ENCODE measurements at places on chromosomes 12 and 14.

GRCh38 chr12:130988261-130988660 lies 34.6 kb downstream of the ADGRD1 start:
- no peak for DNase-seq

- peak; percentile 97 for DNase-seq
These were observed 105.1 kb downstream of the RERG start for GRCh38 chr12:15116086-15116485.

DNA sequence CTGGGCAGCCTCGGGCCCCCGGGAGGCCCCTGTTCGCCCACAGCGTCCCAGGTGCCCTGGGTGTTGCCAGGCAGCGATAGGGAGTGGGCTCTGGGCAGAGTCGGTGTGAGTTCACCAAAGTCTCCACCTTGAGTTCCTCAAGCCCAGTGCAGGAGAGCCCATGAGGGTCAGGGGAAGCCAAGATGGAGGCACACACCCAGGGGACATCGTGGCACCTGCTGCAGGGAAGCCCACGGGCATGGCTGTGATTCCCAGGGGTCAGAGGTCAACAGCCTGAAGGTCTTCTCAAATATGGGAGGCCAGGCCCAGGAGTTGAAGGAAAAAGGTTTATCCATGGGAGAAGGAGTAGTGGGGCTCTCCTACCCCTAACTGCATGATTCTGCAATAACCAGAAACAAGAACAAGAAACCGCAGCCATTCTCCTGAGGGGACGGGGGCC lies 148.8 kb downstream of the ADGRD1 start:
- no peak for DNase-seq

GRCh38 chr12:114166362-114166761 lies 200.2 kb upstream of the RBM19 start:
- peak; percentile 77 for DNase-seq

DNA sequence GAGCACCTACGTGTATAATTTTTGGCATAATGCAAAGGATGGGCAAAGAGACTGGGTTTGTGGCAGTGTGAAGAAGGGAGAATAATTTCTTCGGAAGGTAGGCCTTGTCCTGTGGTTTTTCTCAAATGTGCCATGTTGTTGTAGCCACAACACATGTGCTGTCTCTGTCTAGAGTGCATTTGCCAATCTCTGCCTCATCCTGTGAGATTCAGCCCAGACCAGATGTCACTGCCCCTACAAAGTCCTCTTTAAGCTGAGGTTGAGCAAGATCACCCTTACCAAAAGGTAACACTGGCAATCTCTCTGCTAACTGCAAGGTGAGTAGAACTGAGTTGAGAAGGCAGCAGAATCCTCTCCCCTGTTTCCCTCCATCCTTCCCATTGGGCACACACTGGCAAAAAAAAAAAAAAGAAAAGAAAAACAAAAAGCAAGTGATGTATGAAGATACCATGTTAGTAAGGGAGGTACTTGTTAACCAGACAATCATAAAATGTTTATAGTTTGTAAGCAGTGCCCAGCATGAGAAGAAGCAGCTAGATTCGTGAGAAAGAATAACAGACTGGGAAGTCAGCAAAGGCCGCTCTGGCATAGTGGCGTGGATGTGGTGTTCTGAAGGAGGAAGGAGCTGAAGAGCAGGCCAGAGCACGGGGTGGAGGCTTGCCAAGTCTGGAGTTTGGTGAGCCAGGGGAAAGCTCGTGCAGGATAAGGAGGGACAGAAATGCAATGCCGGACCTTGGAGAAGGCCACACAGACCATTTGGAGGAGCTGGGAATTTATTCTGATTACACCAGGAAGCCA lies 18.9 kb downstream of the DYRK2 start:
- DNase-seq, result peak; percentile 43

All from pons (tissue), 1 donor.